Activated naive CD8-positive, alpha-beta T cell treated with anti-CD3 and anti-CD28 coated beads, Interleukin-2, amount 50 U/mL, for 16 hours (primary cell): ENCODE measurements at places on chromosomes 7 and 10.
A peak's percentile ranks its signal among the peaks of the same experiment; 100 is the strongest.

GRCh38 chr7:44117801-44118429, 5.4 kb downstream of the POLD2 start:
- DNase-seq: no peak

- DNase-seq: no peak
Observed at GRCh38 chr7:139899328-139899955, 70.4 kb downstream of the TBXAS1 start.

DNA sequence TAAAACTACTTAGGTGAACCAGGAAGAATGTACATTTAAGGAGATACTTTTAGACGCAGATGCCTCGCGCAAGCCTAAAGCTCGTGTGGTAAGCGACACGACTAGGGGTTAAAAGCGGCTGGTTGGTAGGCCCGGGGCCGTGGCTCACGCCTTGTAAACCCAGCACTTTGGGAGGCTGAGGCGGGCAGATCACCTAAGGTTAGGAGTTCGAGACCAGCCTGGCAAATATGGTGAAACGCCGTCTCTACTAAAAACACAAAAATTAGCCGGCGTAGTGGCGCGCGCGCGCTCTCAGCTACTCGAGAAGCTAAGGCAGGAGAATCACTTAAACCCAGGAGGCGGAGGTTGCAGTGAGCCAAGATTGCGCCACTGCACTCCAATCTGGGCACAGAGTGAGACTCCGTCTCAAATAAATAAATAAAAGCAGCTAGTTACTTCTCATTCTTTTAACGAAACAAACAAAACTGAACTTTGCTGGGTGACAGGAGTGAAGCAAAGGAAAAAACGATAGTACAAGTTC, 879 bp downstream of the NUDT5 start:
- DNase-seq: no peak

GRCh38 chr10:129179972-129180678, 286.9 kb upstream of the MGMT start:
- no peak for DNase-seq

- no peak for DNase-seq
Observed at GRCh38 chr7:98870807-98871491, 1.1 kb upstream of the TMEM130 start.

DNA sequence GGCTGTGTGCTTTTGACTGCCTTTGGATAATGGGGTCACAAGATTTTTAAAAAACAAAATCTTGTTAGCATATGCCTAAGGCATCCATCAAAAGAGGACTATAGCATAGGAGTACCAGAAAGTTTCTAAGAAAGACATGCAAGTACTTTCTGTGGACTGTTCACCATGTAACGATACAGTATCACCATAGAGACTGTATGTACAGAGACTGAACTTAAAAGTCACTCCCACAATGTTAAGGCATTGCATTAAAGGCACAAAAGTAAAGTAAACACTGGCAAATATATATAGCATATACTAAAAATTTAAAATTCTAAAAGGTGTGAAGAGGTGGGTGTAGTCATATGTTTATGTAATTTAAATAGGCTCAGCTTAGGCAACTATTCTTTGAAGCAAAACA, 190.9 kb downstream of the IMMP2L start:
- no peak for DNase-seq

DNA sequence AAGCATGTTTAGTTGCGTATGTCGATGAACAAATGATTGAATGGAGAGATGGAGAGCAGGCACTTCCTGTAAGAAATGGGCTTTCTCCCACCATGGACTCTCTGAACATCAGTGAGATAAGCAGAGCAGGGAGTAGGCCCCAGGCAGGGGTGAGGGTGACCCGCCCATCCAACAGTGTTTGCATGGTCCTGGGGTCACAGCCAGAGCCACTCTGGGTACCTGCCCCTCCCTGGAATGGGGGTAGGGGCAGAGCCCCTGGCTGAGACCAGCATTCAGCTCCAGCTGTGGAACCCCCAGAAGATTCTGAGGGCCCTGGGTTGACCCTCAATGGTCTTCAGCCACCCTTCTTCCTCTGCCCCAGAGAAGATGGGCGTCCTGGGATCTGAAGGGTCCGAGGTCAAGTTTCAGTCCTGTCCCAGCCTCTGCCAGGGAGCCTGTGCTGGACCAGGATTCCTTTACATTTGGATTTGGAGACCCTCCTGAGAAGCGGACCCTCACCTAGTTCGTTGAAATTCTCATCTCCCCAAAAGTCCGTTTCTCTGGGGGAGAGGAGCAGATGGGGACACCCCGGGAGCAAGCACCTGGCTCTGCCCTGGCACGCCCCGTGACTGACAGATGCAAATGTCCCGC, 2.4 kb upstream of the FGF8 start:
- DNase-seq: no peak

DNA sequence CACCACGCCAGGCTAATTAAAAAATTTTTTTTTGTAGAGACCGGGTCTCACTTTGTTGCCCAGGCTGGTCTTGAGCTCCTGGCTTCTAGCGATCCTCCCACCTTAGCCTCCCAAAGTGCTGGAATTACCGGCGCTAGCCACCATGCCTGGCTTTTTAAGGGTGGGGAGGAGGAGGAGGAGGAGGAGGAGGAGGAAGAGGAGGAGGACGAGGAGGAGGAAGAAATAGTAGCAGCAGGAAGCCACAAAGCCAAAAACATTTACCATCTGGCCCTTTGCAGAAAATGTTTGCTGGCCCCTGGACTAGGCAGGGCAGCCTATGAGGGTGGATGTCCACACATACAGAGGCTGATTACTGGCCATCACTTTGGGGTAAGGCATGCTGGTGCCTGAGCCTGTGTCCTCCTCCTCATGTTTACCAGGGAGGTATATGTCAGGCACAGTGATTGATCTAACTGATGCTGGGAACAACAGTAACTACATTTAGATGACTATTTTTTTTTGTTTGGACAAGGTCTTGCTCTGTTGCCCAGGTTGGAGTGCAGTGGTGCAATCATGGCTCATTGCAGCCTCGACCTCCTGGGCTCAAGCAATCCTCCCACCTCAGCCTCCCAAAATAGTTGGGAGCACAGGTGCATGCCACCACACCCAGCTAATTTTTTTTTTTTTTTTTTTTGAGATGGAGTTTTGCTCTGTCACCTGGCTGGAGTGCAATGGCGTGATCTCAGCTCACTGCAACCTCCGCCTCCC, 122.1 kb downstream of the HIP1 start:
- no peak for DNase-seq

- no peak for DNase-seq
Observed at GRCh38 chr10:75593692-75594556, 162.5 kb downstream of the LRMDA start.

GRCh38 chr7:107262857-107263256, 94.1 kb downstream of the HBP1 start:
- no peak for DNase-seq

- DNase-seq: no peak
Observed at GRCh38 chr10:111273635-111274034, 196.8 kb downstream of the ADRA2A start.

DNA sequence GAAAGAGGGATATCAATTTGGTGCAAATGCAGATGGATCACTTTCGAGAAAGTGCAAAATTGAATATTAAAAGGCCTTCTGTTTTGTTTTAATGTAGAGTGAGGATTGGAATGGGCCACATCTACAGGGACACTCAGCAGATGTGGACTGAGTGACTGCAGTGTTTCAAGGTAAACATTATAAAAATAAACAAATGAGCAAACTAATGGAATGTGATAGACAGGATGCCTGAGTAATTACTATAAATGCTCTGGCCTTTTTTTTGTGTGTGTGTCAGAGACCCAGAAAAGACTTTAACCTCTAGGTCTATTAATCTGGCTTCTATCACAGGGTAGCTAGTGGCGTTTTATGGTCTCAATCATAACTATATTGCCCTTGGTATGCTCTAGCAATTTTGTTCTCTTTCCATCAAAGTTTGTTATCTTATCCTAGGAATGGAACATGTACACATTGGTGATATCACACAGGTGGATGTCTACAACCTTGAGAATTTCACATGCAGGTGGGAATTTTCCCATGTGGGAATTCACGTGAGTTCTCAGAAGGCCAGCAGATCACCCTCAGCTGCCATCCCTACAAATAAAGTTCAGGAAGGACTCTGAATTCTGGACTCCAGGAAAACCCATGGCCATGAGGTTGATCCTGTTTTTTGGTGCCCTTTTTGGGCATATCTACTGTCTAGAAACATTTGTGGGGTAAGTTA, at the start of gene CPA2:
Gene CPA2, plus strand, starts transcription at position 606 of the 703 bp plus-strand sequence. Its CDS starts 19 bp downstream, at position 625.
- DNase-seq: no peak

- peak; percentile 38 for DNase-seq
Observed at GRCh38 chr10:13787015-13787421, 200.3 kb downstream of the PRPF18 start.

GRCh38 chr10:113026679-113027078, 76.6 kb downstream of the TCF7L2 start:
- DNase-seq: no peak

DNA sequence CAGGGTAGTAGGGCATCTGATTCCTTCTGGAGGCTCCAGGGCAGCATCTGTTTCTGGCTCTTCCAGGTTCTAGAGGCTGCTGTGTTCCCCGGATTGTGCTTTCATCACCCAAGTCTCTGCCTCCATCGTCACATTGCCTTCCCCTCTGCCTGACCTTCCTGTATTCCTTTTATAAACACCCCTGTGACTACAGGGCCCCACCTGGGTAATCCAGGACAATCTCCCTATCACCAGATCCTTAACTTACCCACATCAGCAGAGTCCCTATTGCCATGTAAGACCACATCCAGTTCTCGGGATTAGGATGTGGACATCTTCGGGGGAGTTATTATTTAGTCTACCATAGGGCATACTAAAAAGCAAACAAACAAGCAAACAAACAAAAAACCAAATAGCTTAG, 39.4 kb upstream of the AGR3 start:
- DNase-seq: no peak

DNA sequence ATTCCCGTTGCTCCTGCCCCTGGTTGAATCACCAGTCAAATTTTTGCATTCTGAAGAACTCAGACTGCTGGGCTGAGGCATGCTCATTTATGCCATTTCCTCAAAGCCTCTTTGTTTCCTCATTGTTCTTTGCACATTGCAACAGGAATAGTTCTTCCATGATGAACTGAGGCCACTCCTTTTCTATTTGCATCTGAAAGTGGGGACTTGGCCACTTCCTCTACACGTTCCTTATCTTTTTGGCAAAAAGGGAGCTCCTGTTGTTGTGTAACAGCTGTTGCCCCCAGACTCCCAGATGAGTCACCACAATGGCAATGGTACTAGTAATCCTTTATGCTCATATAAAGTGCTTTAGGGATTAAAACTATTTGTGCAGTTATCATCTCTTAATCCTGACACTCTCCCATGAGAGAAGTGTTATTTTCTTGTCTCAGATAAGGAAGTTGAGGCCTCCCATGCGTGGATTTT, 20.1 kb upstream of the ITPRID1 start:
- DNase-seq: no peak

DNA sequence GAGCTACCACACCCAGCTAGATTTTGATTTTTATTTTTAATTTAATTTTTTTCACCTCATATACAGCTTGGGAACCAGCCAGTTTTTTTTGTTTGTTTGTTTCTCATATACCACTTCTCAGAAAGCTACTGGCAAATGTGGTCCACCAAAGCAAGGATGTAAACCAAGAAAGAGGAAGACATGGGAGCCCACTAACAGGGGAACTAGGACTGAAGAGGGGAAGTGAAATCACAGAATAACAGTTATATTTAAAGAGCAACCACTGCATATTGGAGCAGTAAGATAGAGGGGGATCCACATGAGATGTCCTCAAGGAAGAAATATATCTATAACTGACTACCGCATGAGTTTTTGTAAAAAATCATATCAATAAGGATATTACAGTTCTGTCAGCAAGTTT, 10.5 kb downstream of the CPVL start:
- no peak for DNase-seq

GRCh38 chr7:4277936-4278335, 404.2 kb upstream of the FOXK1 start:
- DNase-seq: no peak

DNA sequence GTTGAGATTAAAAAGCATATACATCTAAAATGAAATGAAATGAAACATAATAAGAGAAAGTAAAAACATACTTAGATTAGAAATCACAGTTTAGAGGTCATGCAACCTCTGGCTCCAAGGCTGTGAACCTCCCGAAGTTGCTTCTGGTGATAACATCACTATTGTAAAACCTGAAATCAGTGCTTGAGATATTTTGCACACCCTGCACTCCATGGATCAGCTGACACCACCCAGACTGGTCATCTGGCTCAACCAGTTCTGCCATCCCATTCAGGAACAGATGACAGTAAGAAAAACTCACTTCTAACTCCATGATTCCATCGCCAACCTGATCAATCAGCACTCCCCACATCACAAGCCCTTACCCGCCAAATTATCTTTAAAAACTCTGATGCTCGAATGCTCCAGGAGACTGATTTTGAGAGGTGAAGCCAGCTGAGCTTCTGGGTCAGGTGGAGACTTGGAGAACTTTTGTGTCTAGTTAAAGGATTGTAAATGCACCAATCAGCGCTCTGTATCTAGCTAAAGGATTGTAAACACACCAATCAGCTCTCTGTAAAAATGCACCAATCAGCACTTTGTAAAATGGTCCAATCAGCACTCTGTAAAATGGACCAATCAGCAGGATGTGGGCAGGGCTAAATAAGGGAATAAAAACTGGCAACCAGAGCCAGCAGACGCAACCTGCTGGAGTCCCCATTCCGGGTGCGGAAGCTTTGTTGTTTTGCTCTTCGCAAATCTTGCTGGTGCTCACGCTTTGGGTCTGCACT, 162.6 kb upstream of the MAGI2 start:
- no peak for DNase-seq

DNA sequence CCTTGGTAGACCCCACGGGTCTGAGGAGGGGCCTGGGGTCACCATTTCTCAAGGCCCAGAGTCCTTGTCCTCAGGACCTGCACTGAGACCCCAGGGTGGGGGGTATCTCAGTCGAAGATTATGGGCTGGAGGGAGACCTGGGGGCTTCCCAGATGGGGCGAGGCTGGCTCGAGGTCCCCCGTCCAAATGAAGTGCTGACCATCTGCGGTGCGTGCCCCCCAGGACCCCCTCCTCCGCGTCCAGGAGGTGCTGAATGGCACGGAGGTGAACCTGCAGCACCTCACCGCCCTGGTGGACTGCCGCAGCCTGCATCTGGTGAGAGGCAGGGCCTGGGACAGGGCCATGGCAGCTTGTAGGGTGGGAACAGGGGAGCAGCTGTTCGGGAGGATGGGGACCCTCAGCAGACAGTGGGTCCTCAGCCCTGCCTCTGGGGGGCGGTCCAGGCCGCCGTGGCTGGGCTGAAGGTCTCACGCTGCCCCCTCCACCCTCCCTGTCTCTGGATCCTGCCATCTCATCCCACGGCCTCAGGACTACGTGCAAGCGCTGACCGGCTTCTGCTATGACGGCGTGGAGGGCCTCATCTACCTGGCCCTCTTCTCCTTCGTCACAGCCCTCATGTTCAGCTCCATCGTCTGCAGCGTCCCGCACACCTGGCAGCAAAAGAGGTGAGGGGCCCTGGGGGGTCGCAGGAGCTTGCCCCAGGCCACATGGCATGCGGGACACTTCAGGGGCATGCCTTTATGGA, 24.3 kb downstream of the TTYH3 start:
- no peak for DNase-seq

DNA sequence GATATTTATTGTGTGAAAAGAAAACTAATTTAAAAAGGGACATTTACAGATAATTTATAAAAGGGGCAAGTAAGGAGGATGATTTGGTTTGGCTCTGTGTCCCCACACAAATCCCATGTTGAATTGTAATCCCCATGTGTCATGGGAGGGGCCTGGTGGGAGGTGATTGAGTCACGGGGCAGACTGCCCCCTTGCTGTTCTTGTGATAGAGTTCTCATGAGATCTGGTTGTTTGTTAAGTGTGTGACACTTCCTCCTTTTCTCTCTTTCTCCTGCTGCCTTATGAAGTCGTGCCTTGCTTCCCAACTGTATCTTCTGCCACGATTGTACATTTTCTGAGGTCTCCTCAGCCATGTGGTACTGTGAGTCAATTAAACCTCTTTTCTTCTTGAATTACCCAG, 171.0 kb upstream of the SEMA3E start:
- DNase-seq: no peak

- DNase-seq: no peak
Observed at GRCh38 chr10:128206676-128207075, 80.5 kb upstream of the MKI67 start.
